ENCODE measurements at places on chromosomes 2 and 18.

DNA sequence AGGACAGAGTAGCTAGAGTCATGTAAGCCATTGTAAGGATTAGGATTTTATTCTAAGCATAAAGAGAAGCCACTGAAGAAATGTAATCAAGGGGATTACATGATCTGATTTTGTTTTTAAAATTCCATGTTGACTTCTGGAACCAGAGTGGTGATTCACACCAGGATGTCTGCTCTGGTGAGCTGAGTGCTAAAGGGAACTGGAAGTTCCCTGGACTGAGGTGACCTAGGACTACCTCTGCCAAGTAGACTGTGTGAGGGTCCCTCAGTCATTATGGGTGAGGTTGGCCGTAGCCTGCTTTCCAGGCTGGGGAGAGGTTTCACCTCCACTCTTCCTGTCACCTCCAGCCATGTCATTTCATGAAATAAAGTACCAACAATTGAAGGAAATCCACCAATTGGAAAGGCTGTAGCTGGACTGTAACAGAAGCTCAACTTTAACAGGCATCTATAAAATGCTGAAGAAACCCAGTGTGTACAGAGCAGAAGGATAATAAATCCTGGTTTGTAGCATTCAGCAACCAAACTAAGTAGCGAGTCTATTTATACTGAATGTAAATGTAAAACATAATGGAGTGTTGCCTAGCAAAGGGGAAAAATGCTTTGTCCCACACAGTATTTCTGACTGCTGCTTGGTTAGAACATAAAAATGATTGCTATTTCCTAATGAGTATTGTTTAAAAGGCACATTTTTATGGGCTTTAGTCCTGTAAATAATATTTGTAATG, 507.4 kb upstream of the PKDCC start:
- H3K27ac ChIP-seq: no peak overlapping the region
- H3K27me3 ChIP-seq: no peaks in the 10 kb centered on the region
- H3K4me1 ChIP-seq: no peaks in the 10 kb centered on the region

- H3K27ac ChIP-seq: no peak overlapping the region
- no peaks in the 10 kb centered on the region for H3K4me1 ChIP-seq
- no peak for DNase-seq
- no peak overlapping the region for H3K4me3 ChIP-seq
These were observed 59.0 kb downstream of the TPGS2 start for GRCh38 chr18:36769611-36770314.

GRCh38 chr18:26008096-26008495, 82.3 kb downstream of the SS18 start:
- no peak overlapping the region for H3K27ac ChIP-seq
- no peaks in the 10 kb centered on the region for H3K4me1 ChIP-seq
- H3K27me3 ChIP-seq: no peaks in the 10 kb centered on the region
- no peak for DNase-seq

GRCh38 chr2:203783496-203784203, 77.2 kb downstream of the CD28 start:
- H3K36me3 ChIP-seq: no peaks in the 10 kb centered on the region
- no peak for DNase-seq
- H3K4me3 ChIP-seq: no peak overlapping the region
- no peaks in the 10 kb centered on the region for H3K27me3 ChIP-seq
- peak overlapping the region; percentile 25 for H3K27ac ChIP-seq

DNA sequence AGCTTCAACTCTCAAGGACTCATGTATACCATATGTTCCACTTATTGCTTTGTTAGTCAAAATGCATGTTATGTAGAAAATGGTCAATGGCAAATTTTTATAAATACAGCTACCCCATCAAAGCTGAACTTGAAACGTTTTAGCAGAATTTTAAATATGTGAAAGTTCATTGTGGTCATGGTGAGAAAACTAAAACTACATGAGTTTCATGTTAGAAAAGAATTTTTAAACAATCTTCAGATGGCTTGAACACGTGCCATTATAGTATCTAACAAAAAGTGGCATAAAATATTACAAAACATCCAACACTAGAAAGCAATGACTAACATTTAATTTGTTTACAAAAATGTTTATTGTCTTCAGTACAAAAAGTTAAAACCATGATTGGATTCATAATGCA, 246.0 kb upstream of the KCNJ3 start:
- H3K4me1 ChIP-seq: no peaks in the 10 kb centered on the region
- H3K27me3 ChIP-seq: no peaks in the 10 kb centered on the region
- H3K27ac ChIP-seq: no peak overlapping the region
- no peak overlapping the region for H3K4me3 ChIP-seq
- DNase-seq: no peak
- H3K36me3 ChIP-seq: no peaks in the 10 kb centered on the region

- no peaks in the 10 kb centered on the region for H3K36me3 ChIP-seq
- H3K4me3 ChIP-seq: peak within 1 kb of the TSS; percentile 45
- peak within 1 kb of the TSS; percentile 71 for H3K27ac ChIP-seq
These were observed at the start of gene RTKN for GRCh38 chr2:74441690-74442482. Gene RTKN, minus strand, starts transcription at chr2:74441937. Its CDS starts 121 bp downstream, at chr2:74441816.

DNA sequence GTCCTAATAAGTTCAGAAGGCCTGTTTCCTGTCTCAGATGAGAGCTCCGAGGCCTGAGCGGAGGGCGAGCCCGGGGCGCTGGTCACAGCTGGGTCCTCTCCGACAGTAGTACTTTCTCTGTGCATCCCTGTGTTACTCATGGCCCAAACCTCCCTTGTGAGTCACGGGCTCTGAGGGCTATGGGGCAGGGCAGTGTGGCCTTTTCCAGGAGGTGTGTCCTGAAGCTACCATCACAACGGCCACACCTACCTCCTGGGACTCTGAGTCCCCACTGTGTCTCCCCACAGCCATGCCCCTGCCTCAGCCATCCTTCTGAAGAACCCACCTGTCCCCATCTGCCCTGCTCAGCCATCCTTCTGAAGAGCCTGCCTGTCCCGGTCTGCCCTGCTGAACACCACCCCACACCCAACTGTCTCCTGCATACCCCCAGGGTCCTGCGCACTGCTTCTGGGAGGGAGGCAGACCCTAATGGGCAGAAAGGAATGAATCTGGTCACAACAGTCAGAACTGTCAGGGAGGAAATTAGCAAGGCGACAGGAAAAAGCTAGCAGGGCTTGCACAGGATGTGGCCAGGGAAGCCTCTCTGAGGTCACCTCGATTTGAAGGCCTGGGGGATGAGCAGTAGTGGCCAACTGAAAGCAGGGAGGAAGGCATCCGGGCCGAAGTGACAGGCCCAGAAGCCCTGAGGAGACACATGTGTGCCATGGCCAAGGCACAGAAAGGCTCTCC, 145.4 kb upstream of the RIOK3 start:
- no peaks in the 10 kb centered on the region for H3K36me3 ChIP-seq
- DNase-seq: peak; percentile 82
- H3K27ac ChIP-seq: peak overlapping the region; percentile 27
- H3K27me3 ChIP-seq: no peaks in the 10 kb centered on the region
- no peak overlapping the region for H3K4me3 ChIP-seq

DNA sequence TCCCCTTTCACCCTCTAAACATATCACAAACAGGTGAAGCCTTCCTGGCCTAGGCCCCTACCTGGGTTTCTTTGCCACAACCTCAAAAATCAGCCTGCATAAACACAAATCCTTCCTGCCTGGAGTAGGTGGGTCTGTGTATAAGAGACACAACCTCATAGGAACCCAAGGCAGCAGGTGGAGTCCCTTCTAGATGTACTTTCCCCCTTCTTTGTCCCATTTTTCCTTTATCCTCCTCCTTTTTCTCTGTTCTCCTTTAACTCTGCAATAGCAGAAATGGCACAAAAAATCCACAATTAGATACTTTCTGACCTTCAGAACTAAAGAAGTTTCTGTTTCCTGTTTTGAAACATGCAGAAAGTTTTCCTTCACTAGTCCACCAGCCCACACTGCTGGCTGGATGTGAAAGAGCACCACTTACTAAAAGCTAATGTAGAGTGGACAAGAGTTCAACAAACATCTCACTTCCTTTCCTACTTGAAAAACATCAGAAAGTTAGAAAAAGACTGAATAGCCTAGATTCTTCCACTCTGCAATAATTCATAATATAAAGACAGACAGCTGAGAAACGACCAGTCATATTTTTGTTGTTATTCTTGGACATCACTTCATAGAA, 11.2 kb downstream of the SLC40A1 start:
- H3K27ac ChIP-seq: peak overlapping the region; percentile 69
- no peaks in the 10 kb centered on the region for H3K27me3 ChIP-seq
- H3K4me3 ChIP-seq: no peak overlapping the region

DNA sequence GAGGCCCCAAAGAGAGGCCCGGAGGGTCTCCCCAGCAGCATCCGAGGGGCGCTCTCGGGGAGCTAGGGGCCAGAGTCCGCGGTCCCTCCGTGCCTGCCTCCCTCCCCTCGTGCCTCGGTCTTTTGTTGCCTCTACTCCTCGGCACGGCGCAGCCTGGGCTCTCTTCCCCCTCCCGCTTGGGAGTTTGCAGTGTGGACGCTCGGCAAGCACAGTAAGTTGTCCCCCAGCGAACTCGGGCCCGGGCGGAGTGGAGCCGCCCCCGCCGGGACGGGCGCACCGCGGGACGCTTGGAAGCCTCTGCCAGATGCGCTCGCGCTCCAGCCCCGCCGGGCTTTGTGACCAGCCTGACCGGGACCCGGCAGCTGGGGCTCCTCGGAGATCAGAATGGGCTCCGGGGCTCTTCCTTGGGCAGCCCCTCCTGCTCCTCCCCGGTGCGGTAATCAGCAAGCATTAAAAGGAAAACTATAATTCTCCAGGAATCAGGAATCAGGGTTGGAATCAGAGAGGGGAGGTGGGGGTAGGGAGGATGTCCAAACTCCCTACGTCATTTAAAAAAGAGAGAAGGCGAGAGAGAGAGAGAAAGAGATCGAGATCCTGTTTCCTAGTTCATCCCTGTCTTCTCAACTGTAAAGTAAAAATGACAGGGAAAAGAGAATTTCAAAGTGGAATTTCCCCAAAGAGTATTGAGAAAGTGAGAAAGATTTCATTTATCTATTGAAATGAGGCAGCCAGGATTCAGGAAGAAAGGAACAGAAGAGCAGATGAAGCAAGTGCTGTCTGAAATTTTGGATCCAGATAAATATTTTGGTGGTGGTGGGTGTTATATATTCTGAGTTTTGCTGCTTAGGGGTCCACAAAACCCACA, 786 bp upstream of the TMEM200C start:
- H3K27ac ChIP-seq: peak overlapping the region; percentile 78
- H3K4me1 ChIP-seq: peaks cover 3% of the 10 kb centered on the region
- peak overlapping the region; percentile 67 for H3K4me3 ChIP-seq
- no peaks in the 10 kb centered on the region for H3K36me3 ChIP-seq

DNA sequence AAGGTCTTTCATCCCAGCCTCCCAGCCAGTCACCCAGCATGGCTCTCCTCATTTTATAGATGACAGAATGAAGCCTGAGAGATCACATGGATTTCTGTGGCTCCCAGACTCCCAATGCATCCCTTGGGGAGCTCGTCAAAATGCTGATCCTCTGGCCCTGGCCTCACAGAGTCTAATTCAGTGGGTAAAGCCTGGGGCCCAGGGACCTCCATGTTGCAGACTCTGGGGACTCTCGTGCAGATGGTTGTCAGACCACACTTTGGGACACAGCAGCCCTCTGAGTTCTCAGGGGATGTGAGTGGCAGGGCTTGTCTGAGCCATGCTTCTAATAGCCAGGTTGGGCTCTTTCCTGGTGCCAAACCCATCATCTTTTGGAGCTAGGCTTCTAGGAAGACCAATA, 97.0 kb downstream of the CTIF start:
- DNase-seq: no peak
- no peak overlapping the region for H3K4me3 ChIP-seq
- no peak overlapping the region for H3K27ac ChIP-seq
- H3K36me3 ChIP-seq: peaks cover 23% of the 10 kb centered on the region
- no peaks in the 10 kb centered on the region for H3K4me1 ChIP-seq

Measured in spleen (tissue), 13 donors.